ENCODE measurements at places on chromosomes 1 and 21.

DNA sequence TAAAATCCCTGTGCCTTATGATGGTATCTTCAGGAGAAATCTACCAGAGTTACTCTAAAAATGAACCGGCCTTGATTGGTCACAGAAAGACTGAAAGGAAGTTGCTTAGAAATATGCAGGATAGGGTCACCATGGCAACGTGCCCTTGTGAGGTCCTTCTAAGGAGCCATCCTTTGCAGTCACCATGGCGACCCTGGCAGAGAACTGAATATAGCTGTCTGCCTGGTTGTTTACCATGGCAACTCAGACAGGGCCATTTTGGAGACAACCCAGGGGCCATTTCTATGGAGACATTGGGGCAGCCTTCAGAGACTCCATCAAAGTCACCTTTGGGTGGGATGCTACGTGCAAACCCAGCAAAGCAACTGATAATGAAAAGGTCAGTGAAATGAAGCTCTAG is 43.0 kb downstream of the SNX7 start:
- no peak for DNase-seq

DNA sequence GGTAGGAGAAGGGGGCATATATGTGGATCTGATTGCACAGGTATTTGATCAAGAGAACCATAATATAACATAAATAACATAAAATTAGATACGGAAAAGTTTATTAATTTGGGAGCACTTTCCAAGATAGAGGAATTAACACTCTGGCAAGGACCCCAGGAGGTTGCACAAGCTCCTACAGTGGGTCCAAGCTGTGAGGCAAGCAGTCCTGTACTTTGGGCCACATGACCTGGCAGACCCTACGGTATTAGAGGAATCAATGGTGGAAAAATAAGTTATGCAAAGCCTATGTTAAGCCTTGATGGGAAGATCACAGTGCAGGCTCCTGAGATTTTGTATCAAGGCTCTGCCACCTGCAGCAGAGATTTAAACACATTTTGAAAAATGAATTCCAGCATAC is 220.1 kb downstream of the COL24A1 start:
- no peak for DNase-seq

DNA sequence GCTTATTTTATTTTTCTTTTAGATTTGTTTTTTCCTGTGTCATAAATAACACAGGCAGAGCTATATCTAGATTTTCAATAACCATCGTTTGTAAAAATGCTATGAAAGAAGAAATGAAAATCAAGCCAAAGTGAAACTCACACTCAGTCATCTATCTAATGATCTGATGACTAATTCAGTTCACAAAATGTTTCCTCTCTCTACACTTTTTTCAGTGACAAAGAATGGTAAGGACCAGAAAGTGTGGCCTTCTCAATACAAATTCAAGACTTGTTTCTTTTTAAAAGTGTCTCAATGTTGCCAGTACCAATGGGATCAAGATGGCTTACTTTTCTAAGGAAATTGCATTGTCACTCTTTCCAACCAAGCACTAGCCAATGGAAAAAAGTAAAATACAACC is 282.8 kb upstream of the PKN2 start:
- DNase-seq = no peak

DNA sequence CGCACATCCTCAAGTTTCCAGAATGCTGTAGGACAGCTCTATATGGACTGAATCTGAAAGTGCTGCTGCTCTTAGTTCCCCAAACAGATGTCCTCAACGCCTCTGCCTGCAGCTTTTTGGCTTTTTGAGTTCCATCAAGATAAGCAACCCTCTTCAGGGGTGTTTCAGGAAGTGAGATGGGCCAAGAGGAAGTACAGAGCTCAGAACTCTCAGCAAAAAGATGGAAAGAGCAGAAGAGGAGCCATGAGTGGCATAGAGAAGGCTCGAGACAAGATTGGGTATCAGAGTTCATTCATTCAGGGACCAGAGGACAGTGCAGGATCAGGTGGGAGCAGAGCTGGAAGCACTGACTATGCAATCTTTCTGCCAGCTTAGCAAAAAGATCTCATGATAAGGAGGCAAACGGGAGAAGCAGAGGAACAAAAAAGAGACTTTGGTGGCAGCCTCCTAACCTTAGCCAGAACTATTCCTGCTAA is at the start of the genes ADORA3 and TMIGD3:
ADORA3 (minus strand) TSS at position 49 of the 476 bp plus-strand sequence. CDS start 279 bp downstream, outside the sequence.
TMIGD3 (minus strand) TSS at position 49 of the 476 bp plus-strand sequence. CDS start 279 bp downstream, outside the sequence.
- DNase-seq = peak; percentile 34

GRCh38 chr1:99170516-99170915 is 93.8 kb upstream of the PLPPR4 start:
- no peak for DNase-seq

- no peak for DNase-seq
These were observed 249.2 kb upstream of the C1orf174 start for GRCh38 chr1:4149281-4149680.

DNA sequence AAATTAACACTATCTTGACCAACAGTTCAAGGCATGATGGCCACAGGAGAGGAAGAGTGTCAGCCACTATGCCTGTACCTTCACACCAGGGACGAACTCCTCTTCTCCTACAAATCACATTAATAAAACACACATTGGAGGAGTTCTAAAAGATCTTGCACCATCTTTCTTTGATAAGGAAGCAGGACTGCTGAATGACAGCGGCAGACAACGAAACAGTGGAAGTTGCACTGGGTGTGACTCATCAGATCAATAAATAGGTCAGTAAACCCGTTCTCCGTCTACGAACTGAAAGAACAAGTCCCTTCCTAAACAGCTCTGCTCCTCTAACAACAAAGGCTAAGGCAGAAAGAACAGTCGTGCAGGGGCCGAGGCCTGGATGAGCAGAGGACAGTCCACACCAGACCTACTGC is 23.1 kb downstream of the UBE2G2 start:
- no peak for DNase-seq

DNA sequence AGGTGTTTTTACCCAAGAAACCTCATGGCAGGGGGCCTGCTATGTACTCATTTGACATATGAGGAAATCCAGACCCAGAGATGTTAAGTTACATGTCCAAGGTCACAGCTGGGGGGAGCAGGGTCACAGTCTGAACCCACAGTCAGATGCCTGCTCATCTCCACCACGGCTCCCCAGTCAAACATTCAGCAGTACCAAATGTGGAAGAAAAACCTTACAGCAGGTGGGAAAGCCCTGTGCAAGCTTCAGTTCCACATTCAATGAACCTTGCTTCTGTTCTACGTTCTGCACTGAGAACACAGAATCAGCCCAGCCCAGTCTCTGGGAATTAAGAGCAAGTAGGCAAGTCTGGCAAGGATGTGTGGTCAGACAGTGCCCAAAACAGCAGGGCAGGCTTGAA is 35.2 kb downstream of the LRP8 start:
- no peak for DNase-seq

DNA sequence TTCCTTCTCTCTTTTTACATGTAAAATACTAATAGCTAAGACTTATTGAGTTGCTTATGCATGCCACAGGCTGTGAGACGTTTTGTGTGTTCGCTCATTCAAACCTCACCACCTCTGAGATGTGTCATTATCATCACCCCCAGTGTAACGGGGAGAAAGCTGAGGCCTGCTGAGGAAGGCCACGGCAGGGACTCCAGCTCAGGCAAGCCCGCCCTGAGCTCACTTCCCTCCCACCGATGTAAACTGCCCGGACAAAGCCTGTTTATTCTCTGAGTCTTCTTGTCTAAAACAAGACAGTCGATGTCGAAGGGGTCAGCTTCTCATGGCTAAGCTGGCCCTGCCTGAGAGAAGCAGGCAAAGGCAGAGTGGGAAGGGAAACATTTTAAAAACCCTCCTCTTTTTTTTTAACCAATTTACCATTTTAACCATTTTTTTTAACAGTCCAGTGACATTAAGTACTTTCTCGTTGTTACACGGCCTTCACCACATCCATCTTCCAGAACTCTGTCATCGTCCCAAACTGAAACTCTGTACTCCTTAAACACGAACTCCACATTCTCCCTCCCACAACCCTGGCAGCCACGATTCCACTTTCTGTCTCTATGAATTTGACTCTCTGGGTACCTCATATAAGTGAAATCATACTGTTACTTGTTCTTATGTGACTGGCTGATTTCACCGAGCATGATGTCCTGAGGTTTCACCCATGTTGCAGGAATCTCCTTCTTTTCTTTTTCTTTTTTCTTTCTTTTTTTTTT is 204.8 kb upstream of the GALNT2 start:
- no peak for DNase-seq

DNA sequence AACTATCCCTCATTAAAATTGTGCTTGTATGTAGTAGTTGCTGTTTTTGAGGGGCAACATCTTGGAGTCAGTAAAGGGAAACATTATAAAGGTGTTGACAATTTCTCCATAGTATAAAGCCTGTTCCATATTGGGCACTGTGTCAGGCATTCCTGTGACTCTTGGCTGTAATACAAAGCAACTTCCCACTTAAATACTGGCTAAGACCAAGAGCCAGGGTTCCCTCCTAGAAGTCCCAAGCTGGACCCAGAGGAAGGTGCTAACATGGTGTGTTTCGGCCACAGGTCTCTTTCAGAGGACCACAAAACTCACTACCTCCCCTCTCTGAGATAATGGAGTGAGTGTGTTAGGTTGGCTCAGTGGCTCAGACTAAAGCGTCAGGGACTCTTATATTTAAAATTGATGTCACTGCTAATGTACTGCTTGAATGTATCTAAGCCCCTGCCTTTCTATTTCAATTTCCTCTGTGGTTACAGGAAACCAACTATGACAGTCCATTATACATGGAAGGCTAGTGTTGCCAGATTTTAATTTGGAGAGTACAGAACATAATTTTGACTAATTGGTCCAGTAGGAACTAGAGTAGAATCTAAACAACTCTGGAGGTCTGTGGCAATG is 74.7 kb upstream of the RGL1 start:
- DNase-seq = no peak

DNA sequence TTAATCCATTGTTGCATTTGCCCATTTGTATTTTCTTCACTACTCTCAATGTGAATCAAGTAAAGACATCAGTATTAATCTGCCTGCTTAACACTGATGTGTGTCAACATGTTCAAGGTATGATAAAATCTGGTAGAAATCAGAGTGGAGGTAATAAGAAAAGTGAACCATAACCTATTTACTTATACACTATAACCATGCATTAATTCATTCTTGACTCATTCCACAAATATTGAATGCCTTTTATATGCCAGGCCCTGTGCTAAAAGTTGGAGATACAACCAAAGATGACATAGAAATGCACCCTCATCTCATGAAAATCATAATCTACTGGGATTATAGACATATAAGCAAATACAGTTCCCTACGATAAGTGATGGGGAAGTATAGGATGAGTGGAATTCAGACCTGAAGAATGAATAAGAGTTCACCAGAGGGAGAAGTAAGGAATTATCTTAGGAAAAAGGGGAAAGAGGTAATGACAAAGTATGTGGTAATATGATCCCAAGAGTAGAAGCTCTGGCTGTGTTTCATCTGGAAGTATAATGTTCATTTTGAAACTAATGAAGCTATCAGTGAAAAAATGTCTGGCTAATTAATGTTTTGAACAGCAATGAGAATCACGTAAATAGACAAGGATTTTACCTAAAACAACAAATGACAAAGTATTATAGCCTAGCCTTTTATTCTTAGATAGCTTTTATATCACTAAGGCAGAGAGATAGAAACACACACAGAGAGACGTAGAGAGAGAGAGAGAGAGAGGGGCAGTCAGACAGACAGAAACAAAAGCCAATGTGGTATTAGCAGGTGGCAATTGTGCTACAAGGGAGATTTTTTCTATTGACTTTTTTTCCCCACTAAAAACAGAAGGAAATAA is 7.0 kb upstream of the RWDD3 start:
- DNase-seq = no peak

- no peak for DNase-seq
These were observed 100.6 kb upstream of the RUNX1 start for GRCh38 chr21:35149698-35150097.

GRCh38 chr1:212470059-212470458 is 37.3 kb downstream of the NENF start:
- DNase-seq = no peak

GRCh38 chr1:41539999-41540398 is 55.5 kb upstream of the EDN2 start:
- DNase-seq = no peak

DNA sequence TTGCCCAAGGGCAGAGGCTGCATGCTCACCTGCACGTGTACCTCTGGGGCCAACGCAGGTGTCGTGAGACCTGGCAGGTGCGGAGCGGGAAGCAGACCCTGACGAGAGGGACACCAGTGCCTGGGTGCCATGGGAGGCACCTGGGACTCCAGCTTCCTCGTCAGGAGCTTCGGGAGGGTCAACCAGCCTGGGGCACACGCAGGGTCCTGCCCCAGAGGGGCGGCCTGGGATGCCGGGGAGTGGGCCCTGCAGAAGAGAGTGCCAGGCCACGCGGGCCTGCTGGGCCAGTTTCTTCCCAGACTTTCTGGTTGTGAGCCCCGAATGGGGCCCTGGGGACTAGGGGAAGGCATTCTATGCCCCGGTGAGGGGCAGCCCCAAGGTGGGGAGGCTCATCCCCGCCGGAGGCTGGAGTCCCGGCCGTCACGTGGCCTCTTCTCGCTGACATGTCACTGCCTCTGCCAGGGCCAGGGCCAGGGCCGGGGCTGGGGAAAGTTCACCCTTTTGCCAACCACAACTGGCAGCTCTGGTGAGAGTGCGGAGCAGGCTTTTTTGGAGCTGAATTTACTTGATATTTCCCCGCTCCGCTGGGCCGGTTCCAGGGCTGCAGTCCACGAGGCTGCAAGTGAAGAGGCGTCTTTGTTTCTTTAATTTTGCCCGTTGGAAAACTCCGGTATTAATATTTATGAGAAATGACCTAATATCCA is 38.5 kb upstream of the ACTRT2 start:
- peak; percentile 10 for DNase-seq

DNA sequence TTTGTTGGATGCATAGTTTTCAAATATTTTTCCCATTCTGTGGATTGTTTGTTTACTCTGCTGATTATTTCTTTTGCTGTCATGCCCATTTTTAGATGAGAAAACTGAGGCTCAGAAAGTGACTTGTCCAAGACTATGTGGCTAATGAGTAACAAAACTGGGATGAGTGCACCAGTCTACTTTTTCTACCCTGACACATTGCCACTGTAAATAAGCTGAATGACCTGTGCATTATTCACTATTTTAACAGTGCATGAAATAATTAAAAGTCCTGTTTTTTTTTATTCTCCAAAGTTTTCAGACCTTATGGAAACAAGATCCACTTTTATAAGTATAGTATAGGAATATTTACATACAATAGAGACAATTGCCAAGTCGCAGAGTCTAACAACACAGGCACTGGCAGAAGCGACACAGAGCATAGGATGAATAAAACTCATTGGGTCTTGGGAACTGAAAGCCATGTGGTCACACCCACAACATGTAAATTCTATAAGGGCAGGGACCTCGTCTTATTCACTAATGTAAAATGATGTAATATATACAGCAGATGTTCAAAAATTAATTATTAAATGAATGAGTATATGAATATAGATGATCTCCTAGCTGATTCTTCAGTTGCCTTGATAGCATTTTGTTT is 45.2 kb downstream of the HLX start:
- no peak for DNase-seq

DNA sequence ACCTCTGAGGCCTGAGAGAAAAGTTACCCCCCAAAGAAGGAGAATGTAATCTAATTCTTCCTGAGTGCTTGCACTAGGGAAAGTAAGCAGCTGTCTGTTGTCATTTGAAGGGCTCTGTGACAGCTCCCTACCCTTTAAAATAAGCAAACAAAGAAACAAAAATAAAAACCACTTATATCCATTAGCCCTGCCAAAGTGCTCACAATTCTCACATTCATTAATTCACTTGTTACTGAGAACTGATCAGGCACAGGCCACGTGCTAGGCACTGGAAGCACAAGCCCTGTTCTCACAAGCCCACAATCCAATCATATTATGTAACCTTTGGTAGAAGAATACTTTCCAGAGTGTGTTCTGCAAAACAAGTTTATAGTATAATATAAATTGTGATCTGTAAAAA is 199.4 kb downstream of the ZC3H11B start:
- no peak for DNase-seq

- no peak for DNase-seq
These were observed 27.7 kb upstream of the LRRC7 start for GRCh38 chr1:69540052-69540451.
